ENCODE measurements at places on chromosomes 11 and 22. TPM values are rescaled to one million over a fixed set of nuclear protein-coding genes. Genes with fewer than 3 reads are reported as not detected.

KRTAP5-1 gene
- total RNA-seq, result not detected

DNA sequence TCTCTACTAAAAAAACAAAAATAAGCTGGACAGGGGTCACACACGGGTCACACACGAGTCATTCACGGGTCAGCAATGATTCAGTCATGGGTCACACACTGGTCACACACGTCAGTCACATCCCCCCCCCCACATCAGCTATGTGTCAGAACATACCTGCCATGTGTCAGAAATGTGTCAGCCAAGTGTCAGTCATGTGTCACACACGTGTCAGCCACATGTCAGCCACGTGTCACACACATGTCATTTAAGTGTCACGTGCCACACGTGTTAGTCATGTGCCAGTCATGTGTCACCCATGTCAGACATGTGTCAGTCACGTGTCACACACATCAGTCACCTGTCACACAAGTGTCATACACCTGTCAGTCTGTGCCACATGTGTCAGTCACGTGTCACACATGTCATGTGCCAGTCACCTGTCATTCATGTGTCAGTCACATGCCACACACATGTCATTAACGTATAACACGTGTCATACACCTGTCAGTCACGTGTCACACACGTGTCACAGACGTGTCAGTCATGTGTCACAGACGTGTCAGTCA, 28.7 kb upstream of the MMP20 start:
- peak; percentile 13 for DNase-seq

DNA sequence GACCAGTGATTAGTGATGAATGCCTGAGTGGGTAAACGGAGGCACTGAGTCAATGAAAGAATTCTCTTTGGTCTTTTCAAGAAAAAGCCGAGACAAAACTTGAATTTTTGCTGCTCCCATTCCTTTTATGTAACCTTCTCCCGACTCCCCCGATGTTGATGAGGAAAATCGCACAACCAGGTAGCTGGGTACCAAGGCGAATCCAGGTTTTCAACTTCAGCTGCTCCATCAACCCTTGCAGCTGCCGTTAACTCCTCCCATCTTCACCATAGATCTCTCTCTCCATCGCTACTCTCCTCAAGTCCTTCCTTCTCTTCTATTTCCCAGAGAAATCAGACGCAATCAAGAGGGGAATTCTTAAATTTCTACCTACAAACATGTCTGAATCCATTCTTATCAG, 611 bp upstream of the USP2 start:
- DNase-seq, result no peak

GRCh38 chr11:107183953-107184352, 165.7 kb upstream of the GUCY1A2 start:
- no peak for DNase-seq

DNA sequence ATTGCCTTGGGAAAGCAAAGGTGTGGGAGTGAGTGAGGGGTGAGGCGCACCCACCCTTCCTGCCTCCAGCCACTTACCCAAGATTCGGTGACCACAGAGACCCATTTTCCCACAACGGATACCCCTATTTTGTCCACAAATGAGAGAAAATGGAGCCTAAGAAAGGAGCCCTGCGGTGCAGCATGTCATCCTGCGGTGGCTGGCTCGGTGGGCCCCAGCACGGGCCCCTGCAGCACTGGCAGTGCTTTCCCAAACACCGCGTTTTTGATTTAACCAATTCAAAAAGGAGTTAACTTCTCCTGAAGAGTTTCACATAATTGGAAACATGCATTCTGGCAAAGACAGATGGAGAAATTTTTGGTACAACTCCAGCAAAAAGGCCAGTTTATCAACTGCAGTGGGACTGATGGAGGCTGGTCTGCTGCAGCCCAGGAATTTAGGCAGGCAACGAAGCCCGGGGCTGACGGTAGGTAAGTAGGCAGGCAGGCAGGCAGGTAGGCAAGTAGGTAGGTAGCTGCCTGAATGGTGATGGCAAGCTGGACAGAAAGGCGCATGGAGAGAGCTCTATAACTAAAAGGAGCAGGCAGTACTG, 84.2 kb downstream of the FDX1 start:
- DNase-seq, result no peak

DNA sequence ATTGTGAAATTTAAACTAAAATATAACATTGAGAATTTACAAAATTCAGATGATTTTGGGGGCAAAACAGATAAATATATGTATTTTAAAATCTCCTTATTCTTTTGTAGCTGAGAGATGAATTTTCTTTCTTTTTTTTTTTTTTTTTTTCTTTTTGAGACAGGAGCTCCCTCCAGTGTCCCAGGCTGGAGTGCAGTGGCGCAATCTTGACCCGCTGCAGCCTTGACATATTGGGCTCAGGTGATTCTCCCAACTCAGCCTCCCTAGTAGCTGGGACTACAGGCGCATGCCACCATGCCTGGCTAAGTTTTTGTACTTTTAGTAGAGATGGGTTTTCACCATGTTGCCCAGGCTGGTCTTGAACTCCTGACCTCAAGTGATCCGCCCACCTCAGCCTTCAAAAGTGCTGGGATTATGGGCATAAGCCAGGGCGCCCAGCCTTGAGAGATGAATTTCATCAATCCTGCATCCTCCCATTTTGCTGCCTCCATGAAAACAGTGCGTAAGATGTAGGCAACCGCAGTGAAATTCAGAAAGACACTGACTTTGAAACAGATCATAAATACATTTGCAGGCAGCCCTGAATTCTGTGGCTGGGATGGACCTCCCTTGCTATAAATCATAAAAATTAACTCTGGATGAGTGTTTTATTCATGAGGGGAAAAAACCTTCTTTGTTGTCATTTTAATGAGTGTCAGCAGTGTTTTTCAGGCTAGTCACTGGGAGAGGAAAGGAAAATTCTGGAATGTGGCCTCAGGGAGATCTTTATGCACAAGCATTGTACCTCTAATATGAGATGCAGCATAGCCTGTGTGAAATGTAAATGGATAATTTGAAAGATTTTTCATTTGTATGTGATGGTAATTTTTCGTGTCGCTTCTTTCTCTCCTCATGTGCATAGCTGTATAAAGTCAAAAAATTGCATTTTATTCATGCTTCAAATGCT, 14.4 kb downstream of the ELMOD1 start:
- no peak for DNase-seq

OR8D1 gene
- total RNA-seq, result not detected

DNA sequence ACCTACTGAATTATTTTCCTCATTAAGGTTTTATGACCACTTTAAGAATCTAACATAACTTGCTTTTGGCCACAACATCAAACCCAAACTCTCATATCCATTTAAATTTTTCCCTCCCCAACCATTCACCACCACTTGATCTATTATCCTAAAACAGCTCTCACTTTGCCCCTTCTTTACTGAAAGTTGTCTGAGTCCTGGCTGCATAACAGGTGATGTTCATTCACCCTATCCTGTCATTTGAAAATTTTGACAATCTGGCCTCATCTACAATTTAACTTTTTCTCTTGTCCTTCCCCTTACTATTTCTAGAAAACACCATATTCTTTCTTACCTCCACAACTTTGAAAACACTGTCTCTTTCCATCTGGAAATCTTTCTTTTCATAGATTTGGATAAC, 89.3 kb downstream of the BDNF start:
- DNase-seq, result no peak

DNA sequence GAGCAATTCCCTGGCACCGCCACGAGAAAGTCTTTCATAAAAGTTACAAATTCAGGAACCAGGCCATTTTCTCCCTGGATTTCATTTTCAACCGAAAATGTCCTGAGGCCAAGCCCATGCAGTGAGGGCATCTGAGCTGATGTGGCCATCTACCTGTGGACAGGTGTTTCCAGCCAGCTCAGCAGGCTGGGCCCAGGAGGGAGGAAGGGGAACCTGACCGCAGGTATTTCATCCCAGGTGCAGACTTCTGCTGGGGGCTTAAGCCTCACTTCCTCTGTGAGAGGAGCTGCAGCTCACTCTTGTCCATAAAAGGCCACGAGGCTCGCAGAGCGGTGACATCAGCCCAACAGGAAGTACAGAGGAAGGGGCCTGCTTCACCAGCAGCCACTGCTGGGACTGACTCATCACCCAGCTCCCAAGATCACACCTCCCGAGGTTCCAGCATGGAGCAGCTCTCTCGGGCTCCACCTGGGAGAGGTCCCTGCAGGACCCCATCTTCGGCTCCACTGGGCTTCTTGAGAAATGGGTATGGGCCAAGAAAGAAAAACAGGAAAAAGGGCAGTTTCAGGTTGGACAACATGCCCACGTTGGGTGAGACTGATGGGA, 56.4 kb downstream of the MYH9 start:
- DNase-seq, result peak; percentile 97

- DNase-seq, result no peak
These were observed 9.5 kb downstream of the SLC16A8 start for GRCh38 chr22:38074181-38075104.

DNA sequence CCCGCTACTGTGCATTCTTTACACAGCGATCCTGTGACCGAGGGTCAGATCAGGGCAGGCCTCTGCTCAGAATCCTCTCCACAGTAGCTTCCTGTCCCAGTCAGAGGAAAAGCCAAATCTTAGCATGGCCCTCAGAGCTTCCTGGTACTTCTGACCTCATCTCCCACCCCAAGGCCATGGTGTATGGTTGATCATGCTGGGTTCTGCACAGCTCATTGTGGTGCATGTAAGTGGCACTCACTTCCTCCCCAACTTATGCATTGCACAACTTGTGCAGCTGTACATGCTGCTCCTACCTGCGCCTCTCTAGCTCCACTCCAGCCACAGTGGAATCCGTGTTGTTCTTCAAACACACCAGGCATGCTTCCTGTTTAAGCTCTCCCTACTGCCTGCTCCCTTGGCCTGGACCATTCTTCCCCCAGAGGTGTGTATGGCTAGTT, 20.3 kb downstream of the BMAL1 start:
- DNase-seq, result peak; percentile 69

- DNase-seq, result no peak
These were observed 209.8 kb upstream of the MTNR1B start for GRCh38 chr11:92759571-92760214.

OR51I1 gene
- not detected for total RNA-seq

SCGB1C1 gene
- not detected for total RNA-seq

GRCh38 chr11:134583397-134583990, 171.5 kb upstream of the B3GAT1 start:
- DNase-seq, result no peak

LRP5 gene
- 17.0 TPM for total RNA-seq

BARX2 gene
- total RNA-seq, result 2.9 TPM

- DNase-seq, result no peak
These were observed 12.0 kb upstream of the PAX6 start for GRCh38 chr11:31822927-31823643.

PLEKHB1 gene
- not detected for total RNA-seq

DNA sequence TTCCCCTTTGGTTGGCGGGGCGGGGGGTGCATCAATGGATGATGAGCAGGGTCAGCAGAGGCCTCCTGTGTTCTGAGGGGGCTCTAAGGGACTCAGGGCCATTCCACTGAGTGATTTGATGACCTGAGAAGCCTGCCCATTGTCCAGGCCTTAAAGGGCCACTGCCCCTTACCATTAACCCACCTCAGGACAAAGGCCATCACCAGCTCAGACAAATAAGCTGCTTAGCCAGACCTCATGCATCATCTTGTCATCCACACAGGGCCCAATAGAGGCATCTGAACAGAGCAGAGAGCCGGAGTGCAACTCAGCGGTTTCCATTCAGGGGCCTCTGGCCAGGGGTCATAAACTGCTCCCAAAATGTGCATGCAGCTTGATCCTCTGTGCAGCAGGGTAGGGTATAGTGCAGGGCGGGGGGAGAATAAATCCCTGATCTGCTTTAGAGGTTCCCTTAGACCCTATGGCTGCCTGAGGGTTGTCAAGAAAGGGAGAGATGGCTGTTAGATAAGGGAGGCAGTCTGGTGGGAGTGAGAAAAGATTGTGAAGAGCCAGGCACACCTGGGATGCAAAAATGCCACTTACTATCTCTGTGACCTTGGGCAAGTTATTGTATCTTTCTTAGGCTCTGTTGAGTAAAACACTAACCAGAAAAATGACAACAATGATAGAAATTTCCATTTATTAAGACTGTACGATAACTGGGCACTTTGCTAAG, 375.5 kb upstream of the NARS2 start:
- no peak for DNase-seq

C11orf97 gene
- total RNA-seq, result not detected

Data from bronchial epithelial cell (primary cell).